ENCODE measurements at places on chromosomes 1 and 21.

GRCh38 chr1:76240316-76240715, 165.8 kb downstream of the ST6GALNAC3 start:
- no peak for DNase-seq

DNA sequence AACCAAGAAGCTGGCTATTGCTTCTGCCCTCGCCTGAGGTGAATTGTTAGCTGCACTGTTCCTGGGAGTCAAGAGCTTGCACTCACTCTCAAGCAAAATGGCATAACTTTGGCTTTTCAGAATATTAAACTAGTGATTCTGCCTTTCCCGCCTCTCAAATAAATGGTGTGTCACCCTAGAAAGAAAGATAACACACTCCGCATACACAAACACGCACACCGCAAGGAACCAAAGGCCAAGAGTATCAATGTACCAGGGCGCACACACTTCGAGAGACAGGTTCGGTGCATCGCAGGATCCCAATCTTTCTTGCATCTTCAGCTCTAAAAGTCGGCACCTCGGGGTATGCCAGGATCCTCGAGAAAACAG, 470 bp upstream of the RTCA start:
- no peak for DNase-seq

DNA sequence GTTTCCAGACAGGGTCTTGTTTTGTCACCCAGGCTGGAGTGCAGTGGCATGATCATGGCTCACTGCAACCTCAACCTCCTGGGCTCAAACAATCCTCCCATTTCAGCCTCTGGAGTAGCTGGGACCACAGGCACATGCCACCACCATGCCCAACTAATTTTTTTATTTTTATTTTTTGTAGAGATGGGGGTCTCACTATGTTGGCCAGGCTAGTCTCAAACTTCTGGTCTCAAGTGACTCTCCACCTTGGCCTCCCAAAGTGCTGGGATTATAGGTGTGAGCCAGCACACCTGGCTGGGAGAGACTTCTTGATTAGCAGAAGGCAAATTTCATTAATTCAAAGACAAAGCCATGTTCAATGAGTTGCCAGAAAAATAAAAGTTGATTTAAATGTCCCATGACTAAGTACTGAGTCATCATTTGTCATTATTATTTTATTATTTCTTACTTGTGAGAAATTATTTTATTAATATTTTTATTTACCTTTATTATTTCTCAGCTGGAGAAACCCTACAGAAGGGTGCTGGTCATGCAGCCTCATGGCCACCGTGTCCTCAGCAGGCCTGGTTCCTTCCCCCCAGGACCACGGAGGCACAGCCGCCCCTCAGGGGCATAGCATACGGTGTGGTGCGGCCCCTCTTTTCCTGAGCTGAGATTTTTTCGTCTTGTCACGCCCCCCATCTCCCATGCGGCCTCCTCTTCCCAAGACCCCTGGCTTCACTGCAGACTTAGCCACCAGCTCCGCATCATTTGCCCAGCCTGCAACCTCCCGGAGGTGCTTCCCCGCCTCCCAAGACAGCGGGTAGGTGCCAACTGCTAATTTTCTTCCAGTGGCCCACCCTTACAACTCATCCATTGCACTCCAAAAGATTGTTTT, 55.3 kb upstream of the SIM2 start:
- peak; percentile 26 for DNase-seq

DNA sequence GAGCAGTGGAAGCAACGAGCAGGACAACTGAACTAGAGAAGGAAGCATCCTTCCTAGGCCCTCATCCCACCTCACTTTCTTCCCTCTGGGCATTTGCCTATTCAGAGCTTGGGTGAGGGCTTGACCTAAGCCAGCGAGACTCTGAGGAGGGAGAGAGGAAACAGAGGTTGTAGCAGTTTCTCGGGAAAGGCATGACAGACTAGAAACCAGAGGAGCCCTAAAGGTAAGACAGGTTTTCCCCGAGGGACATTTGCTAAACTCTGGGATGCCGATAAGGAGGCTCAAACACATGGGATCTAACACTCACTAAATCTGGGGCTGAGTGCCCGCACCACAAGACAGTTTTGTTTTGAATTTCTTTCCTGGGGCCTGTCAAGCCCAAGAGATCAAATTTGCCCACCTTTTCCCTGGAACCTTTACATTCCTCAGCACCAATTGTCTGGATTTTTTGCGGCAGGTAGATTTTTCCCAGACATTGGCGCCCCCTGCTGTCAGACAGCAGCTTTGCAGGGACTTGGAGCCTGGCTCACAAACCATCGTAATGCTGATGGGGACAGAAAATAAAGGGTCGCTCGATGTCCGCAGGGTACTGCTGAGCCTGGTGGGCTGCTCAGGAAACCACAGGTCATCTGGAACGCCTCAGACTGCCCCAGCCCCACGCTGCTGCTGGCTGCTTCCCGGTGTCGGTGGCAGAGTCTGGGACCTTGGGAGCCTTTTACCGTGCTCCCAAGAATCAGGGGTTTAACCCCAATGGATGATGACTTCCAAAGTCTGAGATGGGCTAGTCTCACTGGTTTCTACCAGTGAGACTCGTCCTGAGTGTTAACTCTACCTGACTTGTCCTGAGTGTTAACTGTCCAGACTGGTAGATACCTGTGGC, 23.4 kb upstream of the TSPAN2 start:
- peak; percentile 77 for DNase-seq

- peak; percentile 31 for DNase-seq
Measured at GRCh38 chr21:24045775-24046215, 1561.5 kb downstream of the MRPL39 start.

- DNase-seq, result no peak
Measured at GRCh38 chr1:203559523-203559922, 65.6 kb downstream of the OPTC start.

DNA sequence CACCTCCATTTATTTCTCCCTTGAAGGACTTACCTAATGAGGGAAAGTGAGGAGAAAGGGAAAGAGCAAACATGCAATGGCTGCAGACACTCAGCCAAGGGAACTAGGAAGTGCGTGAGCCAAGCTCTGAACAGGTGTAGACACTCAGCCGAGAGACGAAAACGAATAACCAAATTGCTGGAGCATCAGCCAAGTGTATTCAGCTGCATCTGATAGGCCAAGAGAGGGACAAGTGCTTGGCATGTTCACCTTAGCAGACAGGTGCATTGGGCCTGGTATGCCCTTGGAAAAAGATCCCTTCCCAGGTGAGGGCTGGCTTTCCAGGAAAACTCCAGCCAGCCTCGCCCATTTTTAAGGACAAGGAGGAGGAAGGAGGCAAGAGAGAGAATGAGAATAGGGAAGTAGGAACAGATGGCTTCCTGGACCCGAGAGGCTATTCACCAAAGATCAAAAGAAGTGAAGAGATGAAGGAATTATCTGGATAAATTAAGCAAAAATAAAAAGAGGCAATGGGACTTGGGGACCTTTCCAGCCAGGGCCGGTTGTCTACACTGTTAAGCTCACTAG, 184.7 kb downstream of the TOMM20 start:
- DNase-seq, result no peak

- peak; percentile 68 for DNase-seq
Measured at GRCh38 chr1:149915429-149916192, 2.0 kb downstream of the SV2A start.

GRCh38 chr21:43829575-43830119, 35.4 kb upstream of the AGPAT3 start:
- no peak for DNase-seq

- DNase-seq, result no peak
Measured at GRCh38 chr1:156281281-156281680, 1.3 kb downstream of the SMG5 start.

- no peak for DNase-seq
Measured at GRCh38 chr1:55640708-55641473, 425.7 kb upstream of the USP24 start.

DNA sequence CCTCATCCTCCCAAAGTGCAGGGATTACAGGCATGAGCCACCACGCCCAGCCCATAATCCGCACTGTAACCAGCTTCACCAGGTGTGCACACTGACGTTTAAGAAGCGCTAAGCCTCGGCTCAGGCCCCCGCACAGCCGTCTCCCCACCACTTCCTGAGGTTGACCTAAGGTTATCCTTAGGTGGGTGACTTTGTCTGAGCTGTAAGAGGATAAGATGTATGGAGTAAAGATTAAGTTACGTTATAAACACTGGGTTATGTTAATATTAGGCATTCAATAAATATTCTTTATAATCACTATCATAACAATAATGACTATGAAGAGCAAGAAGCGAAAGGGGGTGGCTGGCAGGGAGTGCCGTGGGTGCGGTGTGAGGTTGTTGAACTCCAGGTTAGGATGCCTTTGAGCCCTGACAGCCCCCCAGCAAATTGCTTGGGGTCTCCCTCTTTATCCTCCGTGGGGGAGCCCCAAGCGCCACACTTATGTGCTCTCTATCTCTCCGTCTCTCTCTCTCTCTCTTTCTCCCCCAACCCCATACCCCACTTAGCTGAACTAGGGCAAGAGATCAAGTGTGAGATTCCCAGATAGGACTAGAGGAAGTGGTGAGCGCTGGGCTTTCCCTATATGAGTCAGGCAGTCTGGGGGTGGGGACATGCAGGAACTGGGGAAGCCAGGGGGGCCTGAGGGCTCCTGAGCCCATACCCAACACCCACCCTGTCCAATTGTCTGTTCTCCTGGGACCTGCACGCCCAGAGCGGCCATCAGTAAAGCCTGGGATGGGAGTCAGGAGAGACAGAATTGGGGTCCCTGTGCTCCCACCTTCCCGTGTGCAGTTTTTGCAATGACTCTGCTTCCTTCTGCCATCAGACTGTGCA, 7.6 kb downstream of the EFHD2 start:
- no peak for DNase-seq

- DNase-seq, result no peak
Measured at GRCh38 chr1:67816095-67816475, 17.2 kb downstream of the GNG12 start.

GRCh38 chr1:13992489-13993285, 292.7 kb downstream of the PRDM2 start:
- no peak for DNase-seq

- DNase-seq, result no peak
Measured at GRCh38 chr1:110462093-110462492, 11.1 kb downstream of the PROK1 start.

GRCh38 chr1:111802110-111802509, 46.4 kb downstream of the DDX20 start:
- DNase-seq, result no peak

DNA sequence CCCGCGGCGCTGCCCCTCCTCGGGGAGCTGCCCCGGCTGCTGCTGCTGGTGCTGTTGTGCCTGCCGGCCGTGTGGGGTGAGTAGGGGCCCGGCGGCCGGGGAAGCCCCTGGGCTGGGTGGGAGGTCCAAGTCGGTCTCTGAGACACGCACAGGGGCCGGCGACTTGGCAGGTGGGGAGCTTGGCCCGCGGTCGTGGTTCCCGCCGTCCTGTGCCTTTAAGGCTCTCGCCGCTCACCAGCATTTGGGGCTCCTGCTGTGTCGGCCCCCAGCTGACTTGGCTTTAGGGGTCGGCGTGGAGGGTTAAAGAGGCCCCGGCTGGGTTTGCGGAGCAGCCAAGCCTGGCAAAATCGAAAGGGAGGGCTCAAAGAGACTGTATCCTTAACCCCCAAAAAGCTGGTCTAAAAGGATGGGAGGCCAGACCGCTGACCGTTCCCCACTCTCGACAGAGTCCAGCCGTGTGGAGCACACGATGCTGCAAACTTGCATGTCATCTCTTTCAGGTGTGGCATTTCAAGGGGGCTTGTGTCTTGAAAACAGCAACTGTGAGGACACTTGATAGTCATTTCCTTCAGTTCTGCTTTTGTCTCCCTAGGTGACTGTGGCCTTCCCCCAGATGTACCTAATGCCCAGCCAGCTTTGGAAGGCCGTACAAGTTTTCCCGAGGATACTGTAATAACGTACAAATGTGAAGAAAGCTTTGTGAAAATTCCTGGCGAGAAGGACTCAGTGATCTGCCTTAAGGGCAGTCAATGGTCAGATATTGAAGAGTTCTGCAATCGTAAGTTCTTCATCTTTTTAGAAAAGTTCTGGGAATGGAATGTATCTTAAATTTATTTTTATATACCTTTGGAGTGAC, 540 bp downstream of the CD55 start:
- DNase-seq, result no peak

DNA sequence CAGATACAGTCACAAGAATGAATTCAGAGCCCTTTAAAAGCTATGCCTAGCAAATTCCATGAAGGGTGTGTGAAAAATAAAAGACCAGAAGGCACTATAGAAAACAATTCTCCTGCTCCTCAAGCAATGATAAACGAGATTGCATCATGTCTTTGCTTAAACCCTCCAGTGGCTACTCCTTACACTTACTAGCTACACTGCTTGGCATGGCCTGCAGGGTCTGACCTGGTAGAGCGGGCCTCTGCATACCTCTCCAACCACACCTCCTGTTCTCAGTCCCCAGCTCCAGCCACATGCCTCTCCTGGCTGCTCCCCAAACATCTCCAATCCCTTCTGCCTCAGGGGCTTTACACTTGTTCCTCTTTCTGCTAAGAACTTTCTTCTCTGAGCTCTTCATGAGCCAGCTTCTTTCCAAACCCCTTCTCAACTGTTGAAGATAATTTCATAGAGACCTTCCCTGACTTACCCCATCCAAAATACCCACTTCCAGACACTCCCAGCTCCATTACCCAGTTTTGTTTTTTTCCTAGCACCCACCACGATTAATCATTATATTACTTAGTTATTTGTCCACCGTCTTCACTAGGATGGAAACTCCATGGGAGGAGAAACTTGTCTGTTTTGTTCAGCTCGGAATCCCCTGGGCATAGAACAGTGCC, 11.2 kb upstream of the CREG1 start:
- no peak for DNase-seq

DNA sequence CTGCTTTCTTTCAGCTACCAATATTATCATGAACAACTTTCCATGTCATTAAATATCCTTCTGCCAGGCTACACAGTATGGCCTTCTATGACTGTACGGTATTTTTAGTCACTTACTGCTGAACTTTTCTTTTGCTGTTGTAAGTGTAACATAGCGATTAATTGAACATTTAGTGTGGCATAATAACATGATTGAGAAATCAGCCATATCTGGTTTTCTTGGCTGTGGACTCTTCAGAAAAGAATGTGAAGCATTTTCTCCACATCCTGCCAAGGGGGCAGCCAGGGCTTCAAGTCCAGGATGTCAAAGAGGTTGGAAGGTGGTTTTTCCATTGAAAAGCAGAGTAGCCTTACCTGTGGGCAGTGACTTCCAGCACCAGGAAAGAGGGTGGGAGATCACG, 8.8 kb upstream of the AHCYL1 start:
- DNase-seq, result no peak
